Esophagus muscularis mucosa (tissue), 4 donors: ENCODE measurements at places on chromosomes 16 and 17. TPM values are rescaled to one million over a fixed set of nuclear protein-coding genes. Genes with fewer than 3 reads are reported as not detected.

GRCh38 chr17:45889579-45889978 is 4.8 kb upstream of the MAPT start:
- no peak for DNase-seq
- H3K27ac ChIP-seq = no peak overlapping the region
- peaks cover 1% of the 10 kb centered on the region for H3K4me1 ChIP-seq
- no peaks in the 10 kb centered on the region for H3K36me3 ChIP-seq
- no peaks in the 10 kb centered on the region for H3K27me3 ChIP-seq

DNA sequence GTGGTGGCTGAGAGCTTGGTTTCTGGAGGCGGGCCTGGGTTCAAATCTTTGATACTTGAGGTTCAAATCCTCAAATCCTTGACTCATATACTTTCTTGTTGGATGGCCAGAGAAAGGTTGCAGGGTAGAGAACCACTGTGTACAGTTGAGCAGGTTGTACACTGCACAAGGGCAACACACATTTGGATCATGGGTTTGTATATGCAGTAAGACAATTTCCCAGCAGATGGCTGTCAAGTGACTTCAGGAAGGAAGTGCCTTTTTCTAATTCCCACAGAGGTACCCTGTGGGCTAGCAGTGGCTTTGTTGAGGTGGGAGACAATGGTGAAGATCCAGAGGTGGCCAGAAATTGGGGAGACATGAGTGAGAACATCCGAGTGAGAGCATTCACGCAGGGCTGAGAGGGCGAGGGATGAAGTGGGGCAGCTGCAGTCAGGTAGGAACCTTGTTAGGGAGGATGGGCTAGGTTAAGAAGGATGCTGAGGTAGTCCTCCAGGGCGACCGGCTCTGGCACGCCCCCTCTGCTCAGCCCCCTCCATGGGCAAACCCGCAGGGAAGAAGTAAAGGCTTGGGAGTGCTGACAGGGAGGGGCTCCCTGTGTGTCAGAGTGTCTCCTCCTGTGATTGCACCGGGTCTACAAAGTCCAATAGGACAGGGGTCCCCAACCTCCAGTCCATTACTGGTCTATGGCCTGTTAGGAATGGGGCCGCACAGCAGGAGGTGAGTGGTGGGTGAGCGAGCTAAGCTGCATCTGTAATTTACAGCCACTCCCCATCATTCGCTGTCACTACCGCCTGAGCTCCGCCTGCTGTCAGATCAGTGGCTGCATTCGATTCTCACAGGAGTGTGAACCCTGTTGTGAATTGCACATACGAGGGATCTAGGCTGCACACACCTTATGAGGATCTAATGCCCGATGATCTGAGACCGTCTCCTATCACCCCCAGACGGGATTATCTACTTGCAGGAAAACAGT is 2.7 kb downstream of the C16orf89 start:
- no peak overlapping the region for H3K4me3 ChIP-seq
- H3K36me3 ChIP-seq = no peaks in the 10 kb centered on the region
- peak; percentile 77 for DNase-seq
- H3K4me1 ChIP-seq = no peaks in the 10 kb centered on the region

GRCh38 chr16:66207139-66207882 is 159.2 kb upstream of the CDH5 start:
- H3K4me1 ChIP-seq = no peaks in the 10 kb centered on the region
- H3K36me3 ChIP-seq = no peaks in the 10 kb centered on the region
- peak; percentile 87 for DNase-seq
- no peak overlapping the region for H3K27ac ChIP-seq

DNA sequence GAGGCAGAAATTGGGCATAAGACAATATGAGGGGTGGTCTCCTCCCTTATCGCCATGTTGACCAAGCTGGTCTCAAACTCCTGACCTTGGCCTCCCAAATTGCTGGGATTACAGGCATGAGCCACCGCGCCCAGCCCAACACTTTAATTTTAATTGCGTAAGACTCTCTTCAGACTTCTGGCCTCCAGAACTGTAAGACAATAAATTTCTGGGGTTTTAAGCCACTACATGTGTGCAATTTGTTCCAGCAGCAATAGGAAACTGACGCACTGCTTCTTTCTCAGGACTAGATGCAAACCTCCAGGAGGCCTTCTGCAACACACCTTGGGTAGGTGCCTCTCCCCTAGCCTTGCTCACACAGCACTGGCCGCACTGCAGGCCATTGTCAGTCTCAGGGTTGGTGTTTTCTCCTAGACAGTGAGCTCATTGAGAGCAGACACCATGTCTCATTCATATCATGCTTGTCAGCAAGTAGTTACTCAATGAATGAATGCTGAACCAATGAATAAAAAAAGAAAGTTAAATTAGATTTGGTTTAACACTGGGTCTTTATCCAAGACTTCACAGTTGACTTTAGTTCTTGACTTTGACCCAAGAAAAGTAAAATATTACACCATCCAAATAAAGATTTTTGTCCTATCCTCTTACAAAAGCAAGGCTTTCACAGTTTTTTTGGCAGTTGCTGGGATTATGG is 5.5 kb upstream of the ACSF2 start:
- no peaks in the 10 kb centered on the region for H3K36me3 ChIP-seq
- H3K4me3 ChIP-seq = no peak overlapping the region
- H3K4me1 ChIP-seq = peaks cover 18% of the 10 kb centered on the region
- H3K27me3 ChIP-seq = no peaks in the 10 kb centered on the region

GRCh38 chr17:17508646-17509591 is 12.7 kb upstream of the RASD1 start:
- H3K36me3 ChIP-seq = no peaks in the 10 kb centered on the region
- H3K27ac ChIP-seq = no peak overlapping the region
- DNase-seq = no peak
- H3K4me3 ChIP-seq = no peak overlapping the region

GRCh38 chr17:37828651-37829124 is 83.8 kb upstream of the HNF1B start:
- H3K4me1 ChIP-seq = no peaks in the 10 kb centered on the region
- no peak for DNase-seq
- no peak overlapping the region for H3K4me3 ChIP-seq
- no peaks in the 10 kb centered on the region for H3K27me3 ChIP-seq

DNA sequence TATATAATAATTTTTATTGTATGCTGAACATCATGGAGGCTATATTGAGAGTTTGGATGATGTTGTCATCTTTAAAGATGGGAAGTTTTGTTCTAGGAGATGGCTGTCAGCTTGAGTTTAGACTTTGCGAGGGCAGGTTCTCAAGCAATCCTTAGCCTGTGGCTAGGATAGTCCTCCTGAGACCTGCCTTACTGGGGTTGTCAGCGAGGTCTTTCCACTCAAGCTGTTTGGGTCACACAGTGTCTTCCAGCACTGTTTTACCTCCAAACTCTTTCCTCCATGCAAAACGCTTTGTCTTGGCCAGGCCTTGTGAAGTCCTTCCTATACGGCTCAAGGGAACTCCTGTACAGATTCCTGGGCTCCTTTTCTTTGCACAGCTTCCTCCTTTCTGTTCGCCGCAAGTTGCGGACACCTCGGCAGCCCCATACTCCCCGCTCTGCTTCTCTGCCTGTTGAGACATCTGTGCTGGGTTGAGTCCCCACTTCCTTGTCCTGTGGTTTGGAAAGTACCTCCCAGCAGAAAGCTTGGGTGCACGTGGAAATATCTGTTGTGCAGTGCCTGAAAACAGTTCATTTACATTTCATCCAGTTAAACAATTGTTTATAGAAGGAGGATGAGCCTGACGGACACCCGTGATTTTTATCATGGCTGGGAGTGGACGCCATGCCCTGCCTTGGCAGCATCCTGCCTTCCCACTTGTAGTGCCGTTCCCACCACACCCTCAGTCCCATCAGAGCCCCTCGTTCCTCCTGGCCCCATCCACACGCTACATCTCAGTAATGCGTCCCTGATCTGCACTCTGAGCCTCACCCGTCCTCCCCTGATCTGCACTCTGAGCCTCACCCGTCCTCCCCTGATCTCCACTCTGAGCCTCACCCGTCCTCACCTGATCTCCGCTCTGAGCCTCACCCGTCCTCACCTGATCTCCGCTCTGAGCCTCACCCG is 55.0 kb upstream of the CBFA2T3 start:
- H3K4me3 ChIP-seq = no peak overlapping the region
- no peak for DNase-seq
- H3K36me3 ChIP-seq = no peaks in the 10 kb centered on the region
- H3K4me1 ChIP-seq = no peaks in the 10 kb centered on the region
- no peak overlapping the region for H3K27ac ChIP-seq
- H3K27me3 ChIP-seq = no peaks in the 10 kb centered on the region

- no peaks in the 10 kb centered on the region for H3K27me3 ChIP-seq
- DNase-seq = no peak
- H3K36me3 ChIP-seq = no peaks in the 10 kb centered on the region
- no peak overlapping the region for H3K4me3 ChIP-seq
Measured at GRCh38 chr16:89952551-89952950, 4.0 kb downstream of the DEF8 start.

DNA sequence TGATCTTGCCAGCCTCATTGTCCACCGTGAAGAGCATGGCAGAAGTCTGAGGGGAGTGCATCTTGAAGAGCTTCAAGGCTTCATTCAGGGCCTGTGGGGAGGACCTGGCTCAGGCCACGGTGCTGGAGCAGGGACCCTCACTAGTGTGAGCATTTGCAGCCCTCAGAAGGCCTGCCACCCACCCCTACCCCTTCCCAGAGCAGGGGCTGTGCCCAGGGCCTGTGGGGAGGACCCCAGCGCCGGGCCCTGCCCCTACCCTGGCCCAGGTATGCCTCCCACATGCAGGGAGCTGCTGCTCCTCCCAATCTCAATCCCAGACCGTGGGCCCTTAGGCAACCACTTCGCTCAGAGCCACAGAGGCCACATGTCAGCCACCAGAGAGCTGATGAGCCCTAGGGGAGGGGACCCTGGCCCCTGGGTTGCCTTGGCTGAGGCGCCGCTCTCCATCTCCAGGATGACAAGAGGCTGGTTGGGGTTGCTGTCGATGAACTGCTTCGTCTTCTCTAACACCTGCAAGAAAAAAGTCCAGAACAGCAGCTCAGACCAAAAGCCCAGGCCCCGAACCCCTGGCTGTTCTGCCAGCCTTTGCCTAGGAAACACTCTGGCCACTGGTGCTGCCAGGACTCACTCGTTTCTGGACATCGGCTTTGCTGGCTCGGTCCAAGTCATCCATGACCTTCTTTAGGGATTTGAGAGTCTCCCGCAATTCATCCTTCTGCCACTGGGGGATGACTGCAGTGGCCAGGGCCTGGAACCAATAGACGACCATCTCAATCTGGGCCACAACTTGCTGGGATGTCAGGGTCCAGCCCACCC is 1.8 kb upstream of the EXOSC6 start:
- peaks cover 66% of the 10 kb centered on the region for H3K36me3 ChIP-seq
- peaks cover 33% of the 10 kb centered on the region for H3K4me1 ChIP-seq
- H3K27ac ChIP-seq = no peak overlapping the region
- DNase-seq = no peak
- no peaks in the 10 kb centered on the region for H3K27me3 ChIP-seq
- H3K4me3 ChIP-seq = no peak overlapping the region

- H3K36me3 ChIP-seq = peaks cover 100% of the 10 kb centered on the region
- H3K4me1 ChIP-seq = peaks cover 25% of the 10 kb centered on the region
- H3K27me3 ChIP-seq = no peaks in the 10 kb centered on the region
- no peak overlapping the region for H3K27ac ChIP-seq
- H3K4me3 ChIP-seq = no peak overlapping the region
Measured at GRCh38 chr17:17137731-17138585, 68.2 kb downstream of the PLD6 start.

DNA sequence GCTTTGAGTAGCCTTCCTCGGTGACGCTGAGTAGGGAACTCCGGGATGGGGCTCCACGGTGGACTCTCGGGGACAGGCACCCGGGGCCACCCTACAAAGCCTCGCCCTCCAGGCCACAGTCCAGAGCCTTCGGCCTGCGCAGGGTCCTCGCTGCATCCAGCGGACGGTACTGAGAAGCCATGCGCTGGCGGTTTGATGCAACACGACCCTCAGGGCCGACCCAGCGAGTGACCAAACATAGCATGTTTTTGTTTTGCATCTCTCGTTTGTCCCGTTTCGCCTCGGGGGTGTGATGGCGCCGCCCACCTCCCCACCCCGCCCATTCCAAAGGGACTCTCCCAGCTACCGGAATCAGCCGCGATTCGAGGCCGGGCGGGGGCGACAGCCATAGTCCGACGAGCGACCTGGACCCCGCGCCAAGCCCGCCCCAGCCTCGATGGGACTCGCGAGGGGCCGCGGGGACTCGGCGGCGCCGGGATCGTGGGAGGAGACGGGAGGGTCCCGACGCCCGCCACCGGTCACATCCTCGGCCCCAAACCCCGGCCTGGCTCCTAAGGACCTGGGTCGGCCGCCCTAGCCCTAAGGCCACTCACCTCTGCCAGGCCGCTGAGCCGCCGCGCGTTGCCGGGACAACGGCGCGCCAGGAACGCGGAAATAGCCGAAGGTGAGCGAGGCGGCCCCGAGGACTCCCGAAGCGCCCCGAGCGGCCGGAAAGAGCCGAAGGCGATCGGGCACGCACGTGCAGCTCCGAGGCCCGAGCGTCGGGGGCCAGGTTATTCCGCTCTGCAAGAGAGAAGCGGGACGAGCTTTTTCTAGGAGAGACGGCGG is 1.6 kb downstream of the IFT140 start:
- H3K4me1 ChIP-seq = peaks cover 44% of the 10 kb centered on the region
- peak; percentile 96 for DNase-seq
- no peaks in the 10 kb centered on the region for H3K27me3 ChIP-seq
- H3K36me3 ChIP-seq = peaks cover 21% of the 10 kb centered on the region
- peak overlapping the region; percentile 84 for H3K27ac ChIP-seq

GRCh38 chr16:88768071-88768783 is 16.8 kb downstream of the PIEZO1 start:
- no peaks in the 10 kb centered on the region for H3K36me3 ChIP-seq
- peak overlapping the region; percentile 29 for H3K4me3 ChIP-seq
- H3K27me3 ChIP-seq = no peaks in the 10 kb centered on the region
- peaks cover 100% of the 10 kb centered on the region for H3K4me1 ChIP-seq
- peak overlapping the region; percentile 92 for H3K27ac ChIP-seq

DNA sequence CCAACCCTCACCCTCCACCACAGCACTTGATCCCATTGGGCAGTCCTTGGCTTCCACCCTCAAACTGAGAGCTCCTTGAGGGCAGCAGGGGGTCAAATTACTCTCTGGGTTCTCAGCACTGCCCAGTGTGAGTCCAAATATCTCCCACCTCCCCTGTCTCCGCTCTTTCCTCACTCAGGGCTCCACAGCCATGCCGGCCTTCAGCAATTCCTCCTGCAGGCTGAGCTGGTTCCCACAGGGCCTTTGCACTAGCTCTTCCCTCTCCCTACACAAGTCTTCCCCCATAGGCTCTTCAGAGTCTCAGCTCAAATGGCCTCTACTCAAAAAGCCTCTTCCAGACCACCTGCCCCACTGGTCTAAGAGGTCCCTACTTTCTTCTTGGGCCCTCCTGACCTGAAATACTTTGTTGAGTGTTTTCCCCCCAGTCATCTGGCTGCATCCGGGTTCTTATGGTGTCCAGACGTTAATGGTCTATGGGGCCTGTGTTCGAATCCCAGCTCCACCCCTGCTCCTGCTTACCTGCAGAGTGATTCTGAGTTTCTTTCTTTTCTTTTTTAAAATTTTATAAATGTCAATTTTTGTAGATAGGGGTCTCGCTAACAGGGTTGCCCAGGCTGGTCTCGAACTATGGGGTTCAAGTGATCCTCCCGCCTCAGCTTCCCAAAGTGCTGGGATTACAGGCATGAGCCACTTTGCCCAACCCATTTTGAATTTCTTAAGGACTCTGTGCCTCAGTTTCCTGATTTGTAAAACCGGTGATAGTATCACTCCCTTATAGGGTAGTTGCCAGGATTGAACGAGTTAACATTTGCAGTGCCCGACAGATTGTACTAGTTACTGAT is 973 bp upstream of the IL4R start:
- peak overlapping the region; percentile 97 for H3K4me3 ChIP-seq
- no peak for DNase-seq
- H3K27me3 ChIP-seq = no peaks in the 10 kb centered on the region
- no peaks in the 10 kb centered on the region for H3K36me3 ChIP-seq
- peaks cover 44% of the 10 kb centered on the region for H3K4me1 ChIP-seq
- peak overlapping the region; percentile 97 for H3K27ac ChIP-seq

The SLC7A6OS gene
- total RNA-seq = 9.8 TPM

The ENKD1 gene
- total RNA-seq = 43.0 TPM

The ZNF594 gene
- total RNA-seq = 7.5 TPM

The ANKFN1 gene
- total RNA-seq = 0.40 TPM

The ASGR1 gene
- total RNA-seq = 2.5 TPM

The MYADML2 gene
- not detected for total RNA-seq

The CLDN9 gene
- 0.17 TPM for total RNA-seq

The KATNB1 gene
- total RNA-seq = 16.9 TPM
